Activated T-helper 1 cell treated with Interleukin-2 at 50 U/mL for 16 hours (primary cell): ENCODE measurements at places on chromosomes 2 and 18.

GRCh38 chr18:45467293-45467692 is 148.0 kb upstream of the SLC14A2 start:
- DNase-seq: no peak

- no peak for DNase-seq
Measured at GRCh38 chr18:27656167-27656778, 471.2 kb upstream of the CHST9 start.

GRCh38 chr2:12244070-12244469 is 472.7 kb upstream of the TRIB2 start:
- DNase-seq: no peak

DNA sequence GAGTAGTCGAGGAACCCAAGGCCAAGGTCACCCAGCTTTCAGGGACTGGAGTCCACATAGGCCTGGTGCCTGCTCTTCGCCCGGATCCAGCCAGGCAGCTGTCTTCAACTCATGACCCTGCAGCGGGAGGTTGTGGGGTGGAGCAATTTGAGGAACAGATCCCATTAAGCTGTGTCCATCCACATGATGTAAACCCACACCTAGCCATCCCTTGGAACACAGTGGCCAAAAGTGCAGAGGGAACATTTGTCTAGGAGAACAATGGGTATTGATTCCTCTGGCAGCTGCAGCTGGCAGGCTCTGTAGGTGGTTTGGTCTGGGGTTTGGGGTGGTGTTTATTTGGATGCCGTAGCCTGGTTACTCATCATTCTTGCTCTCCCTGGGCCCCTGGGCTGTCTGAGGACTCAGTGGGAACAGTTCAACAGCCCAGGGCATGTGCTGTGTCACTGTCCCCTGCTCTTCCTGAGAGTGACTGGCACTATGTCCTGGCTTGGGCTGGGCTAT is 99.4 kb downstream of the TFCP2L1 start:
- DNase-seq: no peak

DNA sequence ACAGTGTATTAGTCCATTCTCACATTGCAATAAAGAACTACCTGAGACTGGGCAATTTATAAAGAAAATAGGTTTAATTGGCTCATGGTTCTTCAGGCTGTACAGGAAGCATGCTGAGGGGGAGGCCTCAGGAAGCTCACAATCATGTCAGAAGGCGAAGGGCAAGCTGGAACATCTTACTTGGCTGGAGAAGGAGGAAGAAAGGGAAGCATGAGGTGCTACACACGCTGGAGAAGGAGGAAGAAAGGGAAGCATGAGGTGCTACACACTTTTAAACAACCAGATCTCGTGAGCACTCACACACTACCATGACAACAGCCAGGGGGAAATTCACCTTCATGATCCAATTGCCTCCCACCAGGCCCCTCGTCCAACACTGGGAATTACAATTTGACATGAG is 95.3 kb upstream of the FAM110C start:
- DNase-seq: no peak

GRCh38 chr2:24220554-24221291 is 45.9 kb downstream of the FAM228A start:
- DNase-seq: no peak

GRCh38 chr18:8029061-8029460 is 461.9 kb downstream of the PTPRM start:
- DNase-seq: no peak

GRCh38 chr2:43051338-43051737 is 175.1 kb downstream of the ZFP36L2 start:
- no peak for DNase-seq

DNA sequence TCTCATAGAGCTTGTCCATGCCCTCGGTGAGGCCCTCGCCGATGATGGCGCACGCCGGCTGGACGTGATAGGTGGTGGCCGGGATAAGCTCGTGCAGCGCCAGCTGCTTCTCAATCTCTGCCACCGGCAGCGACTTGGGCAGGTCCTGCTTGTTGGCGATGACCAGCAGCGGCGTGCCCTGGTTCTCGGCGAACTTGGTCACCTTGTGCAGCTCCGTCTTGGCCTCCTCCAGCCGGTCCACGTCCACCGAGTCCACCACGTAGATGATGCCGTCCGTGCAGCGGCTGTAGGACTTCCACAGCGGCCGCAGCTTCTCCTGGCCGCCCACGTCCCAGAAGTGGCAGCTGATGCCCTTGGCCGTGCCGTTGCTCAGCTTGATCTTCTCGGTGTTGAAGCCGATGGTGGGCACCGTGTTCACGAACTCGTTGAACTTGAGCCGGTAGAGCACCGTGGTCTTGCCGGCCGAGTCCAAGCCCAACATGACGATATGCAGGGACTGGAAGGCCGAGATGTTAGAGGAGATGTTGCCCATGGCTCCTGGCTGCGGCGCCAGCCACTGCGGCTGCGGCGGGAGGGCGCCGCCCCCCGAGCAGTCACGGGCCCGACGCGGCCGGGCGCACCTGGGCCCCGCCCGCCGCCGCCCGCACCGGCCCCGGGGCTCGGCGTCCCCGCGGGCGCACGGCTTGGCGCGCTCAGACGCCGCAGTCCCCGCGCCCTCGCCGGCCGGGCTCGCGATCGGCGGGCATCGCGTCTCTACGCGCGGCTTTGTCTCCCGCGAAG is 636 bp downstream of the ARL4C start:
- DNase-seq: peak; percentile 39

DNA sequence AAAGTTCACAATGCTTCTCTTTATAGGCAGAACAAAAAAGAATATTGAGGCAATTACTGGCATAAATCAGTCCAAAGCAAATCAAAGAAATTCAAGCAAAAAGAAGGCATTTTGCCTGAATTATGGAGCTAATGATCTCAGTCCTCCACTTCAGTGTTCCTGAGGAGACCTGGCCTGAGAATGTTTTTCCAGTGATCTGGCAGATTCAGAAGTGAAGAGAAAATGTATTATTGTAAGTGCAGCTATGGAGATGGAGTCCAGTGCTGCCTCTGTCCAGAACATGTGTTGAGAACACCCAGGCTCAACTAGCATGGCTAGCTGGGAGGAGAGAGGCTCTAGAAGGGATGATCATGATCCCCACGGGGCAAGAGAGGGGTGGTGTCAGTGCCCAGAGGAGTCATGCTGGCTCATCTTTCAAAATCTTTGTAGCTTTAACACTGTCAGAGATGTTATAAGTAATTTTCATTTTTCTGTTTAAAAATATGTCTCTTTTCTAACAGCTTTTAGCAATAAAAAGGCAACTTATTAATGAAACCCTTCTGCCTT is 367.0 kb upstream of the RAB12 start:
- no peak for DNase-seq

DNA sequence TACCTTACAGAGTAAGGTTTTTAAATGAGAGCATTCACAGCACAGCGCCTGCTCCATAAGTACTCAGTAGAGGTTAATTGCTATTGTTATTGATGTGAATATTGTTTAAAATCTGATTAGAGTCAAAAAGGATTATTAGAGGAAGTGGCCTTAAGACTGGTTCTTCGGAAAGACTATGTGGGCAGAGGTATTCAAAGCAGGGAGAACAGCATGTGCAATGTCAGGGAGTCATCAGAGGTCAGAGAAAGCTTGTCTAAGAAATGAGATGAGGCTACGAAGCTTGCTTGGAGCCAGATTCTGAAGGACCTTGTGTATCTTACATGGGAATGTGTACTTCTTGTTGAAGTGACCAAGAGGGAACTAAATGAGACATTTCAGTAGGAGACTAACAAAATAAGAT is 49.8 kb downstream of the PMS1 start:
- DNase-seq: no peak

GRCh38 chr2:37654932-37655841 is 16.3 kb downstream of the CDC42EP3 start:
- DNase-seq: no peak

GRCh38 chr2:224646242-224646846 is 61.2 kb upstream of the CUL3 start:
- DNase-seq: no peak

GRCh38 chr18:12049978-12050811 is 43.4 kb upstream of the ANKRD62 start:
- DNase-seq: no peak

DNA sequence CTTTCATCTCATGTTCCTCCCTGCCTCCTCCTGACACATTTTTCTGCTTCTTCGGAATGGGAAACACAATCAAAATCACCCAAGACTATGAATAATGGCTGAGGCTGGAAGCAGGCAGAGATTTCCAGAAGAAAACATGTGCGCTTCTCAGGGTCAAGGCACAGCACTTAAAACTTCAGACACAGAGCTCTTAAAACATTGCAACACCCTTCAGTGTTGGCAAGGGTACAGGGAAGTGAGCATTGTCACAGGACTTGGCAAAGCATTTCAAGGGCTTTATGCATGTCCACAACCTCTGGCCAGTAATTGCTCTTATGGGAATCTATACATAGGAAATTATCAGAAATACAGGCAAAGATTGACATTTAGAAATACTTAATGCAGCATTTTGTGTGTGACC is 477.6 kb upstream of the KLHL29 start:
- no peak for DNase-seq

DNA sequence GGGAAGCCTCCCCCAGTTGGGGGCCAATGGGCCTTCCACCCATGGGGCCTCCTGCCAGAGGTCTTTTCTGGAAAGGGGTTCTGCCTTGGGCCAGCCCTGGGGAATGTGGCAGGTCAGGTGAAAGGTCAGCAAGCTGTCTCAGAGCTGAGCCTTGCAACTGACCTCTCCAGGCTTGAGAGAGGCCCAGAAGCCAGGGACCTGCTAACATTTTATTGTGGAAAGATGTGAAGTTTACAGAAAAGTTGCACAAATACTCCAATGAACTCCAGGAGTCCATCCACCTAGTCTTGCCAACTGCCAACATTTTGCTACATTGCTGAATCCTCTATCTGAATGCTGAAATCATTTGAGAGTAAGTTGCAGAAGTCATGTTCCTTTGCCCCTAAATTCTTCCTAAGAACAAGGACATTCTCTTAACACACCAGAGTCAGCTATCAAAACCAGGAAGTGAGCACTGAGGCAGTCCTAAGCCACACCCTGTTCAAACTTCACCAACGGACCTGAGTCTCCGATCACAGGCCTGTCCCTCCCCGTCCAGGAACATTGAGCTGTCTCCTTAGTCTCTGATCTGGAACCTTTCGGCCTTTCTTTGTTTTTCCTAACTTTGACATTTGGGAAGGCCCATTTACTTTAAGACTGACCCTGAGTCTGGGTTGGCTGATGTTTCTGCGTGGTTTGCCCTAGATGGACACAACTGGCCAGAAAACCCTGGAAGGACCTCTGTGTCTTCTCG is 4.0 kb downstream of the SNORC start:
- no peak for DNase-seq

- no peak for DNase-seq
Measured at GRCh38 chr2:11597538-11598225, 63.8 kb downstream of the GREB1 start.

GRCh38 chr18:8468191-8468590 is 141.0 kb upstream of the RAB12 start:
- no peak for DNase-seq

DNA sequence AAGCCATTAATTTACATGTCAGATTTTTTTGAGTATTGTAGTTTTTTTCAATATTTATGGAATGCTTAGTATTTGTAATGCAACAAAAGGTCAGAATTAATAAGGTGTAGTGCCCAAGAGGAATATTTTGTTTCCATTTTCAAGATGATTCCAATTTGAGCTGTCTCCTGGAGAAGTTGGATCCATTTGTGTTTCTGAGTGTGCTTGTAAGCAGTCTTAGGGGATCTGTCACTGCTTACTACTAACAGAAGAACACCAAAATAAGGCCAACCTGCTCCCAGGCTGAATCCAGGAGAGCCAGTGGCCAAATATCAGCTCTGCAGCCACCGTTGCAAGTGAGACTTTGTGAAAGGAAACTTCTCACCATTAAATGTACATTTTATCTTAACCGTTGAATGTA is 129.9 kb downstream of the AGAP1 start:
- no peak for DNase-seq

DNA sequence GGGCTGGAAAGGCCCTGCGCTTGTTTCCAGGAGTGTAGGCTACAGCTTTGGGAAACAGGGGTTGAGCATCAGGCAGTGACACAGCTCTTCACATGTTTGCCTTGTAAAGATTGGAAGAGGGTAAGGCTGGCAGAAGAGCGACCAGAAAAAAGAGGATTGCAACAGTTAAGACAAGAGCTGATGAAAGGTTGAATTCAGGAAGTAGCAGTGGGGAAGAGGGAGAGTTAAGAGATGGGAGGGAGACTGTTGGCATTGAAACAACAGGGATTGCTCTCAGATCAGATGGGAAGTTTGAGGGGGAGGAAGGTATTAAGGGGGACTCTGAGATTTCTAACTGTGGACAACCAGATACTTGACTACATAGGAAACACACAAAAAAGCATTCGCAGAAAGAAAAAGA is 96.9 kb downstream of the CTAGE1 start:
- DNase-seq: no peak

DNA sequence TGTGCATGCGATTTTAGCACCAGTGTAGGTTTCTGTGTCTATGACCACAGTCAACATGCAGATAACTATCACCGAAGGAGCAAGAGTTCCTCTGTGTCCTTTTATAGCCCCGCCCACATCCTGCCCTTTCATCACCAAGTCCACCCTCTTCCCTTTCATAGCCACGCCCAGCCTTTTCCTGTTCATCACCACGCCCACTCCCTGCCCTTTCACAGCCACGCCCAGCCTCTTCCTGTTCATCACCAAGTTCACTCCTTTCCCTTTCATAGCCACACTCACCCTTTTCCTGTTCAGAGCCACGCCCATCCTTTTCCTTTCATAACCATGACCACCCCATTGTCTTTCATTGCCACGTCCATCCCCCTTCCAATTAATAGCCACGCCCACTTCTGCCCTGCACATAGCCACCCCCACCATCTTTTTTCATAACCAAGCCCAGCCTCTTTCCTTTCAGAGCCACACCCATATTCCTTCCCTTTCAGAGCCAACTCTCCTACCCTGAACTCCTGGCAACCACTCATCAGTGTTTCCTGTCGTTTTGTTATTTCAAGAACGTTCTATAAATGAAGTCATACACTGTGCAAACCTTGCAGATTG is 273.9 kb downstream of the MYT1L start:
- DNase-seq: peak; percentile 35

DNA sequence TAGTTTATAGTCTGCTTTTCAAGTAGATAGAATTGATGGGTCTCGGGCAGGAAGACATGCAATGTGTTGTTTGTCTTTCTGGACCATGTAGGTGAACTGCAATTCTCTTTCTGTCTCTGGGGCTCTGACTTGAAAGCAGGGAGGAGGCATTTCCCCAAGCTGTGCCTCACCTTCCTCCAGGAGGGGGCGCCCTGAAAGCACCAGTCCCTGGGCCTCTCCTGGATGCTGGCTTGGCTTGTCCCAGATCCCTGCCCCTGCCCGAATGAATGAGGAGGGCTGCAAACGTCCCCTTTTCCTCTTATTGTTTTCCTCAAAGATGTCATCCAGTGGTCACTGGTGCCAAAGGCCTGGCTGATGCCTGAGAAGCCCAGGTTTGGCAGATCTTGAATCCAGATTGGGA is 270.6 kb downstream of the CELF4 start:
- no peak for DNase-seq

GRCh38 chr18:21456428-21457178 is 143.9 kb downstream of the ESCO1 start:
- no peak for DNase-seq

DNA sequence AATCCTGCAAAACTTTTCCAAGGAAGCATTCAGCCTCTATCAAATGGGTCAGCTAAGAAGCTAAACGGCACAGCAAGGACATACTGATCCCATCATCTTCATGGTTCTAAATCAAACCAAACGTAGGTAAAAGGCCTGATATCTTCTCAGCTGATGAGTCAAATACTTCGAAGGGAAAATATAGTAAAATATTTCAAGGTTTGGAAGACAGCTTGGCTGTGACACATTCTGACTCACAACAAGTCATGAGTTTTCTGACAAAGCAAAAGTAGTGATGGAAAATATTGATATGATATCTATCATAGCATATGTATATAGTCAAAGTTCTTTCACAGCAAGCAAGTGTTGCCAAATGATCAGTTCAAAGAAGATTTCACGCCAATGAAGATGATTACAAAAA is 31.5 kb downstream of the DOCK10 start:
- DNase-seq: no peak
